Immature natural killer cell (primary cell): ENCODE measurements at places on chromosomes 3 and 15.

DNA sequence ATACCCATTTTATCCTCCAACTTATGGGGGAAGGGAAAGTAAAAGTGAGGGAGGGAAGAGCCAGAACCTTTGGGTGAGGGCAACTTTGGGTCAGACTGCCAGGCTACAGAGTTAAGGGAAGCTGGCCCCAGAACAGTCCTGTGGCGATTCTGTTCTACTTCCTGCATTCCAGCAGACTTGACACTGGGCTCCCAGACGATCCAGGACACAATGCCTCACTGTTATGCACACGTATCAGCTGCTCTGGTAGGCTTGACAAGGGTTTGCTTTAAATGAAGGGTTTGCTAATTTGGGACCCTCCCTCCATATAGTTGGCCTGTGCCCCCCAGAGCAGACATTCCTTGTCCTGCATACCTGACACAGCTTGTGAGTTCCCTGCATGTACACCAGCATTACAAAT, 10.7 kb downstream of the GORASP1 start:
- DNase-seq: no peak

- no peak for DNase-seq
Measured at GRCh38 chr3:152839511-152839910, 4.6 kb downstream of the P2RY1 start.

- DNase-seq: no peak
Measured at GRCh38 chr3:4935347-4935746, 43.9 kb upstream of the BHLHE40 start.

- DNase-seq: no peak
Measured at GRCh38 chr15:98927996-98928395, 79.6 kb downstream of the PGPEP1L start.

GRCh38 chr15:72859017-72859756, 75.6 kb upstream of the ADPGK start:
- DNase-seq: no peak

- DNase-seq: no peak
Measured at GRCh38 chr15:47548231-47548630, 169.1 kb upstream of the SEMA6D start.

DNA sequence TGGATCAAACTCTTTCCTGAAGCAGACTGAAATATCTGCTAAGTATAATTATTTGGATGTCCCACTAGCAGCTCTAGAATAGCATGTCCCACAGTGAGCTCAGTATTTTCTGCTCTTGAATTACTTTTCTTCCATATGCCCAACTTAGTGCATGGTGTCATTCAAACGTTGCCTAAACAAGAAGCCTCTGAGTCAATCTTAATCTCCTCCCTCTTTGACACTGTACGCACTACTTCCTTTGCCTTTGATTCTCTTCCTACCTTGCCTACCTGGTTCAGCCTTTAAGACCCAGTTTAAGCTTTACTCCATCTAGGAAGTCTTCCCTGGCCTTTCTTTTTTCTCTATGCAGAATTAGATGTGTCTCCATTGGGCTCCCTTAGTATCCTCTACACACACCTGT, 54.5 kb downstream of the SEC22A start:
- no peak for DNase-seq

- DNase-seq: no peak
Measured at GRCh38 chr3:119418641-119419040, 44.8 kb downstream of the TMEM39A start.

DNA sequence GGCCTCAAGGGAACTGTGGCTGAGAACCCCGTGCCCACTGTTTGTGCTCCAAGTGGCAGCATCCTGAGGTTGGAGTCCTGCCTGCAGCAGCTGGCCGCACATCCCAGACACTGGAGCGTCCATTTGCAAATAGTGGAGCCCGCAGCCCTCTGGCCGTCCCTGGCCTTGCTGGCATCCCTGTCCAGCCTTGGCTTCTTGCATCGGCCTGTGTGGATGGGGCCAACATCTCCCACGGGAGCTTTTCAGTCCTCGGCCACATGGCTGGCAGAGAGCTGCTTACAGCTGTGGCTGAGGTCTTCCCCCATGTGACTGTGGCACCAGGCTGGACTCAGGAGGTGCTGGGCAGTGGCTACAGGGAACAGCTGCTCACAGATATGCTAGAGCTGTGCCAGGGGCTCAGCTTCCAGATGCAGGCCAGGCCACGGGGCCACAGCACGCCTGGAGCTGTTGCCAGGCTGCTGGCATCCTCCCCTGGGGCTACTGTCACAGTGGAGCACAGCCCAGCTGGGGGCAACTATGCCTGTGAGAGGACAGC, 71.2 kb downstream of the FAM43A start:
- no peak for DNase-seq

DNA sequence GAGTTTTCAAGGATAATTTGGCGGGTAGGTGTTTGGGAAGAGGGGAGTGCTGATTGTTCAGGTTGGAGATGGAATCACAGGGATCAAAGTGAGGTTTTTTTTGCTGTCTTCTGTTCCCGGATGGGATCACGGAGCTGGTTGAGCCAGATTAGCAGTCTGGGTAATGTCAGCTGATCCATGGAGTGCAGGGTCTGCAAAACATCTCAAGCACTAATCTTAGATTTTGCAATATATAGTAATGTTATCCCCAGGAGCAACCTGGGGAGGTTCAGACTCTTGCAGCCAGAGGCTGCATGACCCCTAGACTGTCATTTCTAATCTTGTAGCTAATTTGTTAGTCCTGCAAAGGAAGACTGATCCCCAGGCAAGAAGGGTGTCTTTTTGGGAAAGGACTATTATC, 354.1 kb upstream of the SGO1 start:
- DNase-seq: no peak

DNA sequence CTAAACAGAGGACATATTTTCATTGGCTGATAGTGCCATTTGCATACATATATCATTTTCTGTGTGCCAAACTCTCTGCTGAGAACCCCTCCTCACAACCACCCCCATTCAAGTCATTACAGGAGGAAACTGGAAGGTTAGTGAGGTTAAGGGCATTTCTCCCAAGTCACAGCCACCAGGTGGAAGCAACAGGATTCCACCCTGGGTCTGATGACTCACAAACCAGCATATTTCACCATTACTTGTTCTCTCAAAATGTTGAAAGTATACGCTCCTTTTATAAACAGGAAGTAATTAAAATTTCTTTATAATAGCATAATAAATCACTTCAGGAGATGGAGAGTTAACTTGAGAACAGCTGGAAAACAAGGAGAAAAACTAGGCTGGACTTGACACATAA, 398.6 kb upstream of the WNT5A start:
- no peak for DNase-seq

GRCh38 chr3:32097768-32098167, 8.7 kb upstream of the GPD1L start:
- DNase-seq: no peak

GRCh38 chr15:29570121-29570947, 251.9 kb downstream of the TJP1 start:
- DNase-seq: no peak

DNA sequence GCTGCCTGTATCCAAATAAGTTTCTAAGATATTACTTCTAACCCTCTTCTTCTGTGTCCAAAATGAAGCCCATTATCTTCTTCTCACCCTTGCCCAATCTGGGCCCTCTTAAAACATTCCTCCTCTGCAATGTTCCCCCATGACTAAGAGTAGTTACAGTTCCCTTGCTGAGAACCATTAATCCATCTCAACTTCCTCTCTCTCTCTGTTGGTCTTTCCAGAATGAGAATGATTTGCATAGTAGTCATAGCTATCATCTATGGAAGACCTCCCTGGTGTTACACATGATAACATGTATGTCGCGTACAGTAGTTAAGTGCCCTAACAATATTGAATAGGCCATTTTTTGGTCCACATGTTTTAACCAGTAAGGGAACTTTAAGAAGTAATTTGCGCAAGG, 177.9 kb downstream of the ANXA2 start:
- no peak for DNase-seq
